ENCODE measurements at places on chromosomes 1 and 21.
A peak's percentile ranks its signal among the peaks of the same experiment; 100 is the strongest.

GRCh38 chr1:42189931-42190853 lies 25.6 kb upstream of the GUCA2A start:
- DNase-seq: no peak

GRCh38 chr1:234004591-234004990 lies 100.1 kb downstream of the SLC35F3 start:
- no peak for DNase-seq

DNA sequence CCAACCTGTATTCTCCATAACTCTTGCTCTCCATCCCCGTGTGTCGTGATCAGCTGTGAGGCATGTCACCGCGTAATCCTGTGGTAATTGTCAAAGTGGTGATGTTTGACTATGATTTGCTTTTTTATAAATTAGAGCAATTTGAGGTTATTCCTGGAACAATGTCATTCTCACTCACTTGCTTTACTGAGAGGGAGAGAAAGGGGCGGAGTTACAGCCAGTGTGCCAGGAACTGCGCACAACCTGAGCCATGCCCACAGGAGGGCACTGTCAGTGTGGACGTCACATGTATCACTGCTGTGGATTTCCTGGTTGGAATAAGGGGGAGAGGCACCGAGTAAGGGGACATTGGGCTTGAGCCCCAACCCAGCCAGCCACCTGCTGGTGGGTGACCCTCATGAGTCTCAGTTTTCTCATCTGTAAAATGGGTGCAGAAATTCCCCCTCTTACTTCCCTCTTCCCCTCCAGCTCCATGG lies 6.9 kb downstream of the ADGRB2 start:
- DNase-seq: no peak

DNA sequence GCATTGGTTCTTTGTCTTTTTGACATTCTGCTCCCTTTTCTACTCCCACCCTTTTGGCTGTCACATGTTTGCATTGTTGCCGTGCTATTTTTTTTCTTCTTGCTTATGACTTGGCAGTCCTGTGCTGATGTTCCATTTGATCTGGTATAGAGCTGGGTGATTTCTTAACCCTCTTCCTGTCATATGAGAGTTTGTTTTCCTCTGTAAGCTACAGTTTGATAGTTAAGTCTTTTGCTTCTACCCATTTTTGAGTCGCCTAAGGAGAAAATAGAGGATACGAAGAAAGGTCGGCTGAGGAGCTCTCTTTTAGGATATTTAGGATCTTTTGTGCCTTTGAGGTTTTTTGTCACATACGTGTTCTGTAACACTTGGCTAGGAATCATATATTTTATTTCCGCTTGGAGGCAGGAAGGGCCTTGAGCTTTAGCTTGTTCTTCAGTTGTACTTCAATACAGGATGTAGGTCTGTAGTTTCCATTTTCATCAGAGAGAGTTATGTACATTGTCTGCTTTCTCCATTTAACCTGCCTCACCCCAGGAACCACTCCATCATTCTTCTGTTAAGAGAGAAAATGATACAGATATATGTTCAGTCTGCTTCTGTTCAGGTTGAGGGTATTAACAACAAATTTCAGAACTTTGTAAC lies 150.7 kb downstream of the BACH1 start:
- DNase-seq: no peak

DNA sequence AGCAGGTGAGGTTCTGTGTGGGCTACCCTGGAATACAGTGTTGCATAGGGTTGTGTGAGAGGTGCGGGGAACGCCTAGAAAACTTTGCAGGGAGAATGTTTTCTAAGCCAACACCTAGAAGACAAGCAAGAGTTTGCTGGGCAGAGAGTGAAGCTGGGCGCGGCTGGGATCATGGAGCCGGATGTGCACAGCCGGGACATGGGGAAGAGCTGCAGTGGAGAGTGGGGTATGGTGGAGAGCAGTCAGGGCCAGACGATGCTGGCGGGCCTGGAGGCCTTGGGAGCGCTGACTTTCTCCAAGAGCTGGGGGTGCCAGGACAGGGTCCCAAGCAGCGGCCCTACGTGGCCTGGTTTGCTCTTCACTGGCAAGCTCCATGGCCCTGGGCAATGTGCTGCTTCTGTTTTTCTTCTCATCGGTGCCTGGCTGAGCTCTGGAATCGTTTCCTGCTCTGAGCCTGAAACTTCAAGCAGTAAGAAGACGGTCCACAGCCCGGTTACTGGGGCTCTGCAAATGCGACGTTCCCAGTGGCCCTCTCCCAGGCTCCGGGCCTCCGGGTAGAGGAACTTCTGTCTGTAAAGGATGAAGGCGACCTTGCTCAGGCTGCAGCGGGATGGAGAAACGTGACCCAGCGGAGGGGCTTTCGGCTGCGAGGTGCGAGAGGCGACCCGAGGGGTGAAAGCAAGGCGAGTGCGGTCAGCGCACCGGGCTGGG lies 51.9 kb upstream of the CD34 start:
- DNase-seq: no peak

GRCh38 chr1:66384258-66384921 lies 149.6 kb upstream of the SGIP1 start:
- no peak for DNase-seq

DNA sequence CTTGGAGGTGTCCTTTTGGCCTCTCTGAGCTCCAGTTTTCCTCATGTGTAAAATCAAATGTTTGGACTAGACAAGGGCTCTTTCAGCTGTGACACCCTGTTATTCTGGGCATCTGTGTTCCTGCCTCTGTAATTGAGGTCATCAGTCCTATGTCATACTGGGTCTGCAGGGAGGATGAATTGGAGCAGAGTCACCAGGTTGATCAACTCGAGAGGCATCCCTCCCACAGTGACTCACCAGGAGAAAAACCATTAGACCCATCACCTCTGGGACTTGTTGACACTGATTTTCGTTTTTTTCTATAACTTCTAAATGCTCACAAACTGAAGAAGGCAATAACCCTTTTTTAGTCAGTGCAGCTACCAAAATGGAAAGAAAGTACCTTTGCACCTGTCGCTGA lies 82.2 kb downstream of the ST6GALNAC5 start:
- peak; percentile 19 for DNase-seq

- peak; percentile 89 for DNase-seq
Measured at GRCh38 chr1:181089676-181090544, 1.4 kb downstream of the IER5 start.

GRCh38 chr1:98781906-98782305 lies 120.4 kb downstream of the SNX7 start:
- DNase-seq: no peak

DNA sequence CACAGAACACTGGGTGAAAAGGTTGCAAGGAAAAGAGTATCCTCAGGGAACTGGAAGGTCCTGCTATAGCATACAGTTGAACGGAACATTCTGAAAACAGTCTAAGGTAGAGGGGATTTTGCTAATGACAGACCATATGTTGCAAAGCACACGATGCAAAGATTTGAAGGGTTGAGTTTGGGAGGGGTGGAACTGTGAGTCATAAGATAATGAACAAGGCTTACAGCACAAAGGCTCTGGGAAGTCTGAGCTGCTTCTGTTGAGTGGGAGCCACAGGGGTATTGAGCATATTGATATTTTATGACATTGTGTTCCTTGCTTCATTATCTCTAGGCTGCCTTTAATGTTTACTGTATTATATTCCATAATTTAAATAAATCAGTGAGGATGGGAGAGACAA lies 104.9 kb downstream of the PLPPR4 start:
- DNase-seq: no peak

GRCh38 chr1:223487887-223488259 lies 94.7 kb downstream of the CCDC185 start:
- DNase-seq: no peak

GRCh38 chr1:53073868-53074311 lies 11.9 kb downstream of the PODN start:
- DNase-seq: peak; percentile 7

DNA sequence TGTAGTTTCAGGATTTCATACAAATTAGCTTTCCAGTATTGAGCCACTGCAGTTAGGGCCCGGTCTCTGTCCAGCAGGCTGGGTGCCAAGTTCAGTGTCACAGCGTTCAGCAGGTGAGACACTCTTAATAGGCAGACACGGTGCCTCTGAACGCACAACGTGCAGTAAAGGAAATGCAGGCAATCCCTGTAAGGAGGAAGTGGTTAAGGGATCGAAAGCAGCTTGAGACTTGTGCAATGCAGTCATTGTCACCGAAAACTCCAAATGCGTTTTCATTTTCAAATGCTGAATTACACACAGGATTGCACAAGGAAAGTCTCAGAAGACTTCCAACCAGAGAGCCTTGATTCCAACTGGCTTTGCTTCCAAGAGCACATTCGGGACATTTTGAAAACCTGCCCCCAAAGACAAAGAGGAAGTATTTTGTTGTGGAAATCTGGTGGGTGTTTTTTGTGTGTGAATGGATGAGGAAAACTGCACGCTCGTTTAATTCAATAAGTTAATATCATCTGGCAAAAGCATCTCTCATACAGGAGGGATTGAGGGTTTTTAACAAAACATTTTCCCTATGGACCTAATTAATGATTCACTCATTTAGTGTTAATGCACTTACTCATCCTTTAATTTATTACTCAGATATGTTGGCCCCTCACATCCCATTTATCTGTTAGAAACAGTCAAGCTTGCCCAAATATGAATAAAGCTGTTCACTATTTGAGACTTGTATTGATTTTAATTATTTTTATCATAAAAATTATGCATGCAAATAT lies 61.6 kb downstream of the PTGS2 start:
- peak; percentile 21 for DNase-seq

- DNase-seq: no peak
Measured at GRCh38 chr1:196090226-196090625, 518.0 kb downstream of the KCNT2 start.

DNA sequence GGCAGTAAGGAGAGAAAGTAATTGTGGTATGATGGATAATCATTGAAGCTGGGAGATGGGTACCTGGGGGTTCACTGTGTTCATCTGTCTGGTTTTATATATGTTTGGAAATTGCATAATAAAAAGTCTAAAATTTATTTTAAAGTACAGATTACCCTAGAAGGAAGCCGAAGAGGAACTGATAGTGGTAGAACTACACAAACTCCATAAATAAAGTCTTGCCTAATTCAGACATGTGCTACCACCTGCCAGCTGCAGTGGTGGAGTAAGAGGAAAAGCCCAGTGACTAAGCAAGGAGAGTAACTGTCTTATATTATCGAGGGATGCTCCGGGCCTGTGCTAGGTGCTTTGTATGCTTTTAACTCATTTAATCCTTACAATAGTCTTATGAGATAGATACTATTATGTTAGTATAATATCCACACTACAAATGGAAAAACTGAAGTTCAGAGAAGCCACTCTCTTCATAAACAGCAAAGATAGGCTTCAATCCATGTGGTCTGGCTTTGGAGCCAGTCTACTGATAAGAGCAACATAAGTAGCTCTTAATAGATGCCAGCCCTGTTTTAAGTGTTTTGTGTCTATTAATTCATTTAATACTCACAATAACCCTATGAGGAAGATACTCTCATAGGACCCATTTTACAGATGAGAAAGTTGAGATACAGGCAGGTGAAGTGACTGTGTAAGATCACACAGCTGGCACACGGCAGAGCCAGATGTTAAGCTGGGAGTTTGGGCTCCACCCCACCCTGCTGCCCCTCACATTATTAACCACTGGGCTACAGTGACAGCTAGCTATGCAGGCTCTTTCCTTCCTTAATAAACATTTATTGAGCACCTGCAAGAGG lies 56.8 kb upstream of the HNRNPU start:
- no peak for DNase-seq

GRCh38 chr1:160169553-160170399 lies 18.4 kb downstream of the ATP1A4 start:
- DNase-seq: peak; percentile 23

DNA sequence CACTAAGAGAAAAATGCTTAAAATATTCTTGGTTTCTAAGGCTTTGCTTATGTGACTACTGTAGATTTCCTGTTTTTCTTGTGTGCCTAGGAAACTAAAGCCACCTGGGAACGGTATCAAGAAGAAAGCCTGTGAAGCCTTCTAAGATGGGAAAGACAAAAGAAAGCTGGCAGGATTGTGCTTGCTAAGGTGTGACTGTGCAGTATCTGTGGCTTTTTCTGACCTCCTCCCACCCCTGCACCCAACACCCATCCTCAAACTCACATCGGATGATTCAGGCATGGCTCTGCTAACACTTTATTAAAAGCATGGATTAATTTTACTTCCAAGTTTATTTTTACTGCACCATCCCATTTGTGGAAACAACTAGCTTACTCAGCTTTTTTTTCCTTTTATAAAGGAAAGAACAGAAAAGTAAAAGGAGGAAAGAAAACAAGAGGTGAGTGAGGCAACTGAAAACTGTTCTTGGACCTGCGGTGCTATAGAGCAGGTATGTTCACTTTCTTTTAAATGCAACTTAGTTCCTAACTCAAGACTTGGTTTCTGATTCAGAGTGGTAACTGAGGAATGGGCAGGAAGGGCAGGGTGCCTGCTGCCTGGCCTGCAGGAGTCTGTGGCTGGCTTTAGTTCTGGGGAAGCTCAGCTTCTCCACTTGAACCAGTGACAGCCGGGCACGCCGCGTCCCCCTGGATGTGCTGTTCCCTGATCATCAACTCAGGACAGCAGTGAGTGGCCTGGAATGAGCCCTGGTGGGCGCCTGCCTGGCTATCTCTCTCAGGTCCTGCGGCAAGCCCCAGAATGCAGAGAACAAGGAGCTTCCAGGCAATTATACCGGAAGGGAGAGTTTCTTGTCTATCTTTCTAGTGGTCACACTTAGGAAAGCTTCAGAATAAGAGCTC lies at the start of gene GBP6:
TSS of gene GBP6 (plus strand) at position 422 of the 899 bp plus-strand sequence. CDS start 4,493 bp downstream, outside the sequence.
- DNase-seq: no peak

DNA sequence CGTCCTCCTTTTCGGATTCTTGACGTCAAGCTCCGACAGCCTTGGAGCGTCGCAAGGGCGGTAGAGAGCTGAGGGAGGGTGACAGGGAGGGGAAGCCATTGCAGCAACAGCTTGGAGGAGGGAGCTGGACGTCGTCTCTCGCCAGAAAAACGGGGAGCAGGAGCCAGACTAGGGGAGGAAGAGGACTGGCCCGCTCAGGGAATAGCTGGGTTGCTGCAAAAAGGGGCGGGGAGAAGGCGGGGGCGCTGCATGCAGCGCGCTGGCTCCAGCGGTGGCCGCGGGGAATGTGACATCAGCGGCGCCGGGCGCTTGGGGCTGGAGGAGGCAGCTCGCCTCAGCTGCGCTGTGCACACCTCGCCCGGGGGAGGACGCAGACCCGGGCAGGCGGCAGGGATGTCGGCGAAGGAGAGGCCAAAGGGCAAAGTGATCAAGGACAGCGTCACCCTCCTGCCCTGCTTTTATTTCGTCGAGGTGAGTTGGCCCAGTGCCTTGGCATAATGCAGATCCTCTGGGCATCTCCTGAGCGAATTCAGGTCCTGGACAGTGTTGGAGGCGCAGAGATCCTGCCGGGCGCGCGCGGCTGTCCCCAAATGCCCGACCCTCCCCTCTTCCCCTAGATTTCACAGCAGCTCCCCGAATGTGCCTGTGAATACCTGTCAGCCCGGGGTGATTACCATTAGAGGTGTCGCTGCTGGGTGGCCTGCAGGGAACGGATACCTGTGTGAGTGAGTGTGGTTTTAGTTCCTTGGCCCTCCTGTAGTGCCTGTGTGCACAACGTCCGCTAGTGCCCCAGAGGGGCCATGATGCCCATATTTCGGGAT lies at the start of gene PLPPR4:
TSS of gene PLPPR4 (plus strand) at position 292 of the 821 bp plus-strand sequence. CDS start at position 394, 102 bp downstream.
- peak; percentile 63 for DNase-seq

DNA sequence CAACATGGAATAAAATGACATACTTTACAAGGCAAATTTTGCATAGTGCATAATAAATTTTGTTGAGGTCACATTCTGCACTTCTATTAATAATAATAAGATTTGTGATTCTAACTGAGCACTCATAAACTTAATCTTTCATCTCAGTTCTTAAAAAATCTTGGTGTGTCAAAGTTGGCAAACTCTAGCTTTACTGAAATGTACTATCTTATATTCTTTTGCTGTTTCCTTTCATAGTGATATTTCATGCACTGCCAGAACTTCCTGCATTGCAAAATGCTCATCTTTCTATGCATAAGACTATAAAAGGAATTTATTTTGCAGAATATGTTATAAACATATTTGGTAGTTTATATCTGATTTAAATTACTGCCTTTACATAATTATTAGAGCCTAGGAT lies 797.6 kb downstream of the ADGRL2 start:
- no peak for DNase-seq

All from adrenal gland (tissue), 19 donors.